ENCODE measurements at places on chromosomes 13 and 19.

DNA sequence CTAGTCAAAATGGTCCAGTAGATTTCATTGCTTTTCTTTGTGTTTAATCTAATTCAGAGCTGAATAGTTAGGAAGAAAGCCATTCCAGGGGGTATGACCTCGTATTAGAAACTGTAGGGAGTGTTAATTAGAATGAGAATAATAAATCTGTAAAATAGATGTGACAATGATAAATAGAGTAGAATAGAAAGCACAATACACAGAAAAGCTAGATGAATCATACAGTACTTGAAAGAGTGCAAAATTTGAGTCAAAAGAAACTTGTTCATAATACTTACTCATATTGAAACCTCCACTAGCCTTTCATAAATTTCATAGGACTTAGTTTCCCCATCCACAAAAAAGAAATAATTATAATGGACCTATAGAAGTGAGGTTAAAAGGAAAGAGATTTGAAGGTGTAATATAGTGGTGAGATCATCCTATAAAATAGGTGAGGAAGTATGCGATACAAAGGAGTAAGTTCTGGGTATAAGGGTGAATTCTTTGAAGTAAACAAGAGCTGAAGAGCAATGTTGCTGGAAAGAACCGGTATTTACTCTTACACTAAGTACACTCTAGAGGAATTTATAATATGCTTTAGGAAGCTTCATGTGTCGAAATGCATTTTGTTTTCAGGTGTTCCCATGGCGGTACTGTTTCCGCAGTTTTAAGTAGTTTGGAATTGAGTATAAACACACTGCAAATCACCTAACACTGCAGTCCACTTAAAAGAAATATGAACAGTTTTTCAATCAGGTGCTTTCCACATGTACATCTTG, 21.9 kb downstream of the PCDH17 start:
- DNase-seq = no peak

DNA sequence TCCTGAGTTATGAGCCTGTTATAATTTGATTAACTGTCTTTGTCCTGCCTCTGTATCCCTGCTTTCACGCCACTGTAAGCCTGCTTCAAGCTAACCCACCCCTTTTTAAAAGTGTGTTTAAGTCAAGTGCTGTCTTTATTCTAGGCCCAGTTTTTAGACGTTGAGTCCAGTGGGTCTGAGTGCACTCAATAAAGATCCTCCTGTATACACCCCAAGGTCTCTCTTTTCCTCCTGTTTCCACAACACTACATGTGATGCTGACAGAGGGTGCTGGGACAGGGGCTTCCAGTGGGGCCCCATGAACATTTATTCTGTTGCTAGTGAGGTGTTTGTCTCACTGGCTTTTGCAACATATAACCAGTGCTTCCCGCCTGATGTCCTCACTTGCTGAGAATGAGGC, 6.7 kb upstream of the F2RL3 start:
- DNase-seq = no peak

DNA sequence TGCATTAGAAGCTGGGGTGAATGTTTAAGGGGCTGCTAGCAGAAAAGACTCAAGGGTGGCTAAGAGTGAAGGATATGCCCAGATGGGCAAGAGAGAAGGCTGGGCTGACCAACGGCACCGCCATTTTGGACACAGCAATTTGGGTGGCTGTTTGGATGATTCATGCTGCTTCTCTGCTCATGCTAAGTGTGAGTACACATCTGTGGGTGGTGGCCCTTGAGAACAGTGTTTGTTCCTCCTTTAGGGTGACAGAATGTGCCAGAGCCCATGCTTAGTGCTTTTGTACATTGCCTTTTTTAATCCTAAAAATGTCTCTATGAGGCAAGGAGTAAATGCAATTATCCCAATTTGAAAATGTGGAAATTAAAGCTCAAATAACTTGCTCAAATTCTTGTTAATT, 9.8 kb downstream of the CBY2 start:
- DNase-seq = no peak

- DNase-seq = no peak
These were observed 431.3 kb upstream of the ATXN8OS start for GRCh38 chr13:69676286-69676685.

- DNase-seq = peak; percentile 18
These were observed 942.4 kb upstream of the PCDH20 start for GRCh38 chr13:62357887-62358645.

DNA sequence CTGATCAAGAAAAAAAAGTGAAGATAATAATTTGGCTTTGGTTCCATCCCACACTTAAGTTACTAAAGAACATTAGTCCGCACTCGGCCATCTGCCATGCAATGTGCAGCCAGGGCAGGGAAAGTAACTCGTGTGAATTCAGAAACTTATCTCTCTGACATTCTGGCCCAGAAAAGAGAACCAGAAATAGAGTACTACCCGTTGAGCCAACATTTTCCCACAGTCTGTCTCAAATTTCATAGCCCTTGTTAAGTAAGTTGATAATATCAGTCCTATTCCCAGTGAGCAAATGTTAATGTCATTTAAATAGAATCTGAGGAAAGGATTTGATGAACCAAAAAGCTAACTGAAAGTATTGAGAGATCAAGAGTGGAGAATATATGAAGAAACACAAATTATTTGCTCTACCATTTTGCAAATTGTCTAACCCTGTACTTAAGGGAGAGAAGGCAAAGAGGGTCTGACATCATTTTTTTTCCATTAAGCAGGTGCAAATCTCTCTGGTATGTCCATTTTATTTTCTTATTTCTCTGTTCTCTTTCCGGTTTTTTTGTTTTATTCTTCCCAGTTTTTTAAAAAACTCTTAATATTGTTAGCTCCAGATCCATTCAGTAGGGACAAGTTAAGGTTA, 156.3 kb downstream of the NDFIP2 start:
- no peak for DNase-seq

DNA sequence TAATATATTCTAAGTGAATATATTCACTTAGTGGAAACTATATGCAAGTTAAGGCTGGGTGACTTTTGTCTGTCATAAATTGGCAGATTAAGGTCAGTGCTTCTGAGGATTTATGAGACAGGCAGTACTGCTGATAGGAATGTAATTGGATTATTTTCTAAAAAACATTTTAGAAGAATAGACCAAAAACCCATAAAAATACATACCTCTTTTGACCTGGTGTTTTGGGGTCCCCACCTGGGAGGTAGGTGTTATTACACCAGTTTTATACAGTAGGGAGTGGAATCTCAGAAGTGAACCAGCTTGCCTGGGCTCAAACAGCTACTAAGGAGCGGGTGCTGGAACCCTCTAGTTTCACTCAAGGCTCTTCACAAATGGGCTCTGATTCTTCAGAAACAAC, 25.3 kb downstream of the COG3 start:
- no peak for DNase-seq

DNA sequence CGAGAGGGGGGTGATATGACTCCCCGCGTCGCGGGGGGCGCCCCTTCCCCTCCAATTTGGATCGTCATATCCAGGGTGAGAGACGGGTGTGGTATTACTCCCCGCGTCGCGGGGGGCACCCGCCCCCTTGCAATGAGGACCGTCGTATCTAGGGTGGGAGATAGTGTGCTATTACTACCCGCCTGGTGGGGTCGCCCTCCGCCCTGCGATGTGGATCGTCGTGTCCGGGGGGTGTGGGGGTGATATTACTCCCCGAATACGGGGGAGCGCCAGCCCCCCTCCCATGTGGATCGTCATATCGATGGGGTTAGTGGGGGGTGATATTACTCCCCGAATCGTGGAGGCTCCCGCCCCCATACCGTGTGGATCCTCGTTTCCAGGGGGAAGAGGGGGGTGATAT, 29.2 kb upstream of the RGCC start:
- DNase-seq = no peak

GRCh38 chr13:73657821-73658540, 476.2 kb downstream of the KLF12 start:
- no peak for DNase-seq

- DNase-seq = no peak
These were observed 42.7 kb downstream of the UTP14C start for GRCh38 chr13:52067237-52067636.

DNA sequence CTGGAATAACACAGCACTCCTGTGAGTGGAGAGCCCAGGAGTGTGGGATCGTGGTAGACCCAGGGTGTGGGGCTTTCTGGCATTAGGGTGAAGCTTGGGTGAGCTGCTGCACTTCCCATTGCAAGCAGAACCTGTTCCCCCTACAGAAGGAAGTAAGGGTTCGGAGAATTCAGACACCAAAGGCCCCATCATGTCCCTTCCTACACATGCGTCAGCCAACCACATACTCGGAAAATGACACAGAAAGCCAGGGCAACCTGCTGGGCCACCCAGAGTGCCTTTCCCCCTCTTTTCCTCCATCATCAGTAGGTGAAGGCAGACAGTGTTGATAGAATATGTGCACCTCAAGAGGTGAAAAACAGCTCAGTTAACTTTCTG, 42.9 kb downstream of the GGACT start:
- DNase-seq = no peak

DNA sequence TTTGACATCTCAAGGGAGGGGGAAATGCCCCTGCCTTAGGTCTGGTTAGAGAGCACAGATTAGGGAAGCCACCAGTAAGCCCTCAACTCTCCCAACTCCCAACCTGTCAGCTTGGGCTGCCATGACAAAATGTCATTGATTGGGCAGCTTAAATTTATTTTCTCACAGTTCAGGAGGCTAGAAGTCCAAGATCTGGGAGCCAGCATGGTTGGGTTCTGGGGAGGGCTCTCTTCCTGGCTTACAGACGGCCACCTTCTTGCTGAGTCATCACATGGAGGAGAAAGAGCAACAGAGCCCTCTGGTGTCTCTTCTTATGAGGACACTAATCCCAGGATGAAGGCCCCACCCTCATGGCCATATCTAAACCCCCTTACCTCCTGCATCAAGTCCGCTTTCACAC, 24.2 kb downstream of the C19orf12 start:
- DNase-seq = no peak

DNA sequence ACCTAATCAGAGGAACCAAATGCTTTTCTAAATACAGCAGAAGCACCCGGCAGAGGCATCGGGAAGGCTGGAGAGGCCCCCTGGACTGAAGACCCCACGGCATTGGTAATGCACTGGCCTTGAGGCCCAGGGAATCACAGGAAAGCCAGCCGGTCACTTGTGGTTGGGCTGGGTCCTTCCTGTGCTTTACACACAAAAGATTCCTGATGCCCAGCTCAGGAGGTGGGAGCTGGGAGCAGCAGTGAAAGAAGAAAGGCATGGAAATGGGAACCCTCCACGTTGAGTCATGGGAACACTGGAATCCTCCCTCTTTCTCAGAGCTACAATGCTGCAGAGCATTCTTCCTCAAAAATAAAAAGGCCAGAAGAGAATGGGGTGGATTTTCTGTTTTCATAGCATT, 126.4 kb downstream of the TNFRSF19 start:
- DNase-seq = no peak

- DNase-seq = no peak
These were observed 97.6 kb upstream of the SLITRK6 start for GRCh38 chr13:85896516-85897450.

GRCh38 chr13:60356970-60357369, 40.0 kb upstream of the TDRD3 start:
- no peak for DNase-seq

- DNase-seq = peak; percentile 36
These were observed 15.9 kb upstream of the OLFM4 start for GRCh38 chr13:53012707-53013106.

- DNase-seq = peak; percentile 74
These were observed 69.6 kb downstream of the ARHGEF7 start for GRCh38 chr13:111184458-111185401.

- peak; percentile 87 for DNase-seq
These were observed 13.7 kb upstream of the CREB3L3 start for GRCh38 chr19:4139614-4140236.

- no peak for DNase-seq
These were observed 107.6 kb downstream of the DCT start for GRCh38 chr13:94371855-94372254.

- DNase-seq = peak; percentile 35
These were observed 113.8 kb downstream of the KATNAL1 start for GRCh38 chr13:30193279-30194234.

DNA sequence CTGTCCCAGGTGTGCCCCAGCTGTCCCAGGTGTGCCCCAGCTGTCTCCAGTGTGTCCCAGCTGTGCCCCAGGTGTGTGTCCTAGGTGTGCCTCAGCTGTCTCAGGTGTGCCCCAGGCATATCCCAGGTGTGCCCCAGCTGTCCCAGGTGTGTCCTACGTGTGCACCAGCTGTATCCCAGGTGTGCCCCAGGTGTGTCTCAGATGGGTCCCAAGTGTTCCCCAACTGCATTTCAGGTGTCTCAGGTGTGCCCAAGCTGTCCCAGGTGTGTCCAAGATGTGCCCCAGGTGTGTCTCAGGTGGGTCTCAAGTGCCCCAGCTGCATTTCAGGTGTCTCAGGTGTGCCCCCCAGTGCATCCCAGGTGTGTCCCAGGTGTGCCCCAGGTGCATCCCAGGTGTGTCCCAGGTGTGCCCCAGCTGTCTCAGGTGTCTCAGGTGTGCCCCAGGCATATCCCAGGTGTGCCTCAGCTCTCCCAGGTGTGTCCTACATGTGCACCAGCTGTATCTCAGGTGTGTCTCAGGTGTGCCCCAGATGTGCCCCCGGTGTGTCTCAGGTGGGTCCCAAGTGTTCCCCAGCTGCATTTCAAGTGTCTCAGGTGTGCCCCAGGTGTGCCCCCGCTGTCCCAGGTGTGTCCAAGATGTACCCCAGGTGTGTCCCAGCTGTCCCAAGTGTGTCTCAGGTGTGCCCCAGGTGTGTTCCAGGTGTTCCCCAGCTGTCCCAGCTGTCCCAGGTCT, 1.3 kb upstream of the GRK1 start:
- DNase-seq = no peak

GRCh38 chr19:3250675-3251074, 26.2 kb downstream of the CELF5 start:
- peak; percentile 67 for DNase-seq

DNA sequence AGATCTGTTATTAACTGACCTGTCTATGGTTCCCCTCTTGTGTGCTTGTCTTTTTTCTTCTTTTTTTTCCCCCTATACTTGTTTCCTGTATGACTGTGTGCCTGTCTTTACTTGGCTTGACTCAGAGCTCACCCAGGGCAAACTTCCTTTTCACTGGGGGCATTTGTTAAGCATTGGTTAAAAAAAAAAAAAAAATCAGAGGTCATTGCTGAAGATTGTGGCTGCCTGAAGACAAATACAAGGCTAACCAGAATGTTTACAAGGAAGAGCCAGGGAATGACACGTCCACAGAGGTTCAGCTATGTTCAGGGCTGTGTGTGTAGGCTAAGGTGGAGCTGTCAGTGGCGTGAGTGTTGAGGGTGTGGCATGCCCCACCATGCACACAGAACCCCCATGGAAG, 47.1 kb downstream of the LNX2 start:
- no peak for DNase-seq

DNA sequence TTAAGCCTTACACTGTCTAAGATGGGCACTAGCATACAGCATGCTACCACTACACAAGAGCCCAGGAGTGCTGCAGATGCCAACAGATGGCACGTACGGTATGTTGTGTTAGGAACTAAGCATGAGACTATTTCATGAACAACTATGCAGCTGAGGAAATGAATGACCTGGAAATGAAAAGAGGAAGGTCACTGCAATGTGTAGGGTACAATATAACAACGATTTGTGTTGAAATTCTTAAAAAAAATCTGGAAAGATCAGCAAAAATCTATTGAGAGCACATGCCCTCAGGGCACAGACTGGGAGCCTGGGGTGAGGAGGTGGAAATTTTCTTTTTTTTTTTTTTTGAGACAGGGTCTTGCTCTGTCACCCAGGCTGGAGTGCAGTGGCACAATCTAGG, 14.4 kb downstream of the HAUS8 start:
- no peak for DNase-seq

- no peak for DNase-seq
These were observed 1251.0 kb downstream of the PCDH17 start for GRCh38 chr13:58882516-58882915.

Data from GM13977 (cell line).